ENCODE measurements at places on chromosomes 7 and 10.

DNA sequence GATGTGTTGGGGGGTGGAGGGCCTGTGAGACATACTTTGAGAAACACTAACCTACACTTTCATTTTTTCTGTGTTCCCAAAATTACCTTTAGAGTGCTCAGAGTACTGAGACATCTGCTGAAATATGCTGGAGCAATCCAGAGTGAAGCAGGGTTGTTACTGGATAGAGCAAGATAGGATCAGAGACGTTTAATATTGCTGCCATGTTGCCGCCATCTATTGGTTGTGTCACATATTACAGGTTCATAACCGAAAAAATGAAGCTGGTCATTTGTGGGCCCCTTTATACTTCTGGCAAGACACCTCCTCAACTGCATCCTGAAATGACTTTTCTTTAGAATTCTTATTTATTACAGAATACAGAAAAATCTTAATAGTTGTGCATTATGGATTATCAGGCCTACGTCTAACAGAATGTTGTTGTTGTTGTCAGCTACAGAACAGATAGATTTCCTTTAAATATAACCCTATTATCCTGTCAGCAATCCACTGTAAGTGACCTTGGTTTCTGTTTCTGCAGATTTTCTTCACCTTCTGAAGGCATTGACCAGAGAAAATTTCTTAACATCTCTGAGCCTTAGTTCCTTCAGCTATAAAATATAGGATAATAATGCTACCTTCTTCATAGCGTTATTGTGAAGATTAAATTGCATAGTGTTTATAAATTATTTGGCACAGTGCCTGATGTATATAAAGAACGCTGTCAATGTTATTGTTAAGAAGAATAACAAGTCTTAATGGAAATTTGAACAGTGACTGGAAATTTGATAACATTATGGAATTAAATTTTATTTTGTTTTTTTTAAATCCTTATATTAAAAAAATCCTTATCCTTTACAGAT lies 16.2 kb upstream of the DLD start:
- H3K36me3 ChIP-seq = no peaks in the 10 kb centered on the region
- H3K27ac ChIP-seq = no peak overlapping the region
- peak; percentile 71 for DNase-seq
- no peaks in the 10 kb centered on the region for H3K27me3 ChIP-seq
- no peak overlapping the region for H3K4me3 ChIP-seq

GRCh38 chr10:23693501-23693901 lies 254.6 kb downstream of the OTUD1 start:
- H3K27me3 ChIP-seq = no peaks in the 10 kb centered on the region
- no peaks in the 10 kb centered on the region for H3K36me3 ChIP-seq
- H3K4me1 ChIP-seq = no peaks in the 10 kb centered on the region

DNA sequence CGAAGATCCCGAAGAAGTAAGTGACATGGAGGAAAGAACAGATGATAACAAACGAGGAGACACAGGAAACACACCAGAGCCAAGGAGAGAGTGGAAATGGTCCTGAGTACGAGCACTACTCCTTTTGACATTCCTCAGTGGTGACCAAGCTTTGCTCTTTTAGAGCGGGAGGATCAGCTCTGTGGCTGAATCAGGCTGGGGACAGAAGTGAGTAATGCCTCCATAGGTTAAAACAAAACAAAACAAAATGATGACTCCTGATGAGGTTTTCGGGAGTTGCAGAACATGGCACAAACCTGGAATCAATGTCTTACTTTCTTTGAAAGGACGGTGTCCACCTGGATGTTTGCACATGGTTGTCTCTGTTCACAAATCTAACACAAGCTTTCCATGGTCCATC lies 30.3 kb upstream of the TCF7L2 start:
- H3K36me3 ChIP-seq = no peaks in the 10 kb centered on the region
- no peak for DNase-seq
- H3K4me3 ChIP-seq = no peak overlapping the region
- H3K4me1 ChIP-seq = no peaks in the 10 kb centered on the region
- H3K27me3 ChIP-seq = no peaks in the 10 kb centered on the region
- H3K27ac ChIP-seq = no peak overlapping the region

DNA sequence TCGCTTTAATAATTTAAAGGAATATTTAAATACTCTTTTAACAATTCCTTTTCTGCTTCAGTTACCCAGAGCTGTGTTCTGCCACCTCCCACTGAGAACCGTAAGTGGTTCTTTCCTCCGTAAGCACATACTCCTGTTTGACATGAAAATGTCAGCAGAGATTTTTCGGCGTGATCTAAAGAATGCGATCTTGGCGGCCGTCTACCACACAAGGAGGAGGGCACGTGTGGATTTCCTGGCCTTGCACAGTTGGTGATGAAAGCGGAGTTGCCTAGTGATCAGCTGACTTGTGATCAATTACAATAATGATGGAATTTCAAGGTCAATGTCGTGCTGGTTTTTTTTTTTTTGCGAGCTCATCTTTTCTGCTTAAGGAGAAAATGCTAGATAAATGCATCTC lies 35.6 kb upstream of the INSIG1 start:
- H3K36me3 ChIP-seq = no peaks in the 10 kb centered on the region
- H3K4me1 ChIP-seq = no peaks in the 10 kb centered on the region
- H3K27ac ChIP-seq = no peak overlapping the region
- no peak for DNase-seq

Data from MM.1S (cell line).